ENCODE measurements at places on chromosomes 1 and 21.

DNA sequence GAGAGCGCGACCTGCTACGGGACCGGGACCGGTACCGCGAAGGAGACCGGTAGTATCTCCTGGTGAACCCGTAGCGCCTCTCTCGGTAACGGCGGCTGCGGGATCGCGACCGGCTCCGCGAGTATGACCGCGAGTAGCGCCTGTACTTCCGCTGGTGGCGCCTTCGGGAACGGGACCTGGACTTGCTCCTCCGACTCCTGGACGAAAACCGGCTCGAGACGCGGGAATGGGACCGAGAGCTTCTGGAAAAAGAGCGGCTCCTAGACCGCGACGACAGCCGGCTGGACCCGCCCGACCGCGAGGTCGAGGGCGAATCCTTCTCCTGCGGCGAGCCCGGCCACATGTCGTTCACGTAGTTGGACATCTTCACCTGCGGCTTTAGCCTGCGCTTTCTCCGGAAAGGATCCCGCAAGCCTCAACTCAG, 642 bp downstream of the RSRP1 start:
- DNase-seq: no peak

DNA sequence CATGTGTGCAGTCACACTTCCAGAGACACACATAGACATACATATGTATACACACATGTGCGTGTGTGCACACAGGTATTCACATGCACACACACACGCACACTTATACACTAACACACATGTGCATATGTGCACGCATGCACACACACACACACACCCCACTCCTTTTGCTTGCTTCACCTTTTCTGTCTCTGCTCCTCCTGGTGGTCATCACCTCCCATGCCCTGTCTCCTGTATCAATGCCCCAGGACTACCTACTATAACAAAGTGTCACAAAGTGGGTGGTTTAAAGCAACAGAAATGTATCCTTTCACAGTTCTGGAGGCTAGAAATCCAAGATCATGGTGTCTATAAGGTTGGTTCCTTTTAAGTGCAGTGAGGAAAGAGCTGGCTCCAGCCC, 27.4 kb downstream of the ETS2 start:
- no peak for DNase-seq

DNA sequence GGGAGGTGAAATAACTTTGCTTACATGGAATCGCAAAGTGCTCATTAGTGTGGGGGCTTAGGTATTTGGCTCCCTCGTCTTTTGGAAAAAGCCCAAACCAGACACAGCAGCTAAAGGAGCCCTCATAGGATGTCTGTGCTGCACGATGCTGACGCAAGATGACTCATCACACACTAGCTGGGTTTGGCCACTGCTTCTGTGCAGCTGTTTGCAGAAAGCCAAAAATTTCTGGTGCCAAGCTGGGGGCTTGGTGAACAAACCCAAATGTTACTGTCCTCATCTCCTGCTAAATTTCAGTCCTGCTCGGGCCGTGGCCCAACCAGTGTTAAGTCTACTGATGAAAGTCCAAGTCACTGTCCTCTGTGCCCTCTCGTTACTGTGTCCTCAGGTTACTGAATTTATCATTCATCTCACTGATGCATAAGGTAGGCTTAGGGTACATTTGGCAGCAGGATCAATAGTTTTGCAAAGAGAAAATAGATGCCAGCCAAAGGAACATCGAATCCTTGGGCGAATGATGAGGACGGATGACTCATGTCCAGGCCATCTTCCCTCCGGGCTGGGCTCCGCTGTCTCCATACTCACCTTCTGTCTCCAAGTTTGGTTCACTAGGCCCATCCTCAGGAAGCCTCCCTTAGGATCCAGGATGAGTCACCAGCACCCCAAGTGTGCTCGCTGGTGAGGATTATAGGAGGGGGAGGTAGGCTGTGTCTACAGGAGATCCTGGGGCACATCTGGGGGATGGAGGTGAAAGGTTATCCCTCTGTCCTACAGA, 177.7 kb downstream of the ADSS2 start:
- peak; percentile 51 for DNase-seq

DNA sequence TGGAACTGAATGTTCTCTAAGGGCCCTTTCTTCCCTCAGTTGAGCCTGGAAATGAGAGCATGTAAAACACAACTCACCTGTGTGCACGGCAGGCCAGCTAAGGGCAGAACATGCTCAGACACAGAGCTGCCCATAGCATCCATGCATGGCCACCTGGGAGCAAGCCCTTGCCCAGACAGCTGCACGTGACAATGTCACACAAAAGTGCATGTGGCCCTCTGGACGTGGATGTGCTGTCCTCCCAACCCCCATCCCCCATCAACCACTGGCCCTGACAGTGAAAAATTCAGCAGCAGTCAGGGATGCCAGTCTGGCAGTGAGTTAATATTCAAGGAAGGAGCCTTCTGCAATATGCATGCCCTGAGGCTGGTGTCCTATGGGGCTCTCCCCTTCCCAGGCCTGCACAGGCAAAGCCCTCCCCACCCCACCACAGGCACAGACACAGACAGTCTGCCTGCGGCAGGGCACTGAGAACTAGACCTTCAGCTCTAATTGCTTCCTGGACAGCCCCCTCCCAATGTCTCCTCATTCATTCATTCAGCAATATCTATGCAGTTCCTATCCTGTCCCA, 14.6 kb upstream of the COL16A1 start:
- DNase-seq: no peak

DNA sequence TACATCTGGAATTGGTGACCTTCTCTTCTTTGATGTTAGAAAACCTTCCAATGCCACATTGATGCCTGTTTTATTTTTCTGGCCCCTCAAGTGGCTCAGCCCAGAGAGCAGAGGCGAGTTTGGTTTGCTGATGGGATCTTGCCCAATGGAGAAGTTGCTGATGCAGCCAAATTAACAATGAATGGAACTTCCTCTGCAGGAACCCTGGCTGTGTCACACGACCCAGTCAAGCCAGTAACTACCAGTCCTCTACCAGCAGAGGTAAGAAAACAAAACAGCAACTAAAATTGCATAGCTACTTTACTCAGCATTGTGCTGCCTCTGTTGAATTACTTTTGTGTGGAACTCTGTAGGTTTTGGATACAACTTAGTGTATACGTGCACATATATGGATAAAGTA, 97.6 kb downstream of the CC2D1B start:
- no peak for DNase-seq

DNA sequence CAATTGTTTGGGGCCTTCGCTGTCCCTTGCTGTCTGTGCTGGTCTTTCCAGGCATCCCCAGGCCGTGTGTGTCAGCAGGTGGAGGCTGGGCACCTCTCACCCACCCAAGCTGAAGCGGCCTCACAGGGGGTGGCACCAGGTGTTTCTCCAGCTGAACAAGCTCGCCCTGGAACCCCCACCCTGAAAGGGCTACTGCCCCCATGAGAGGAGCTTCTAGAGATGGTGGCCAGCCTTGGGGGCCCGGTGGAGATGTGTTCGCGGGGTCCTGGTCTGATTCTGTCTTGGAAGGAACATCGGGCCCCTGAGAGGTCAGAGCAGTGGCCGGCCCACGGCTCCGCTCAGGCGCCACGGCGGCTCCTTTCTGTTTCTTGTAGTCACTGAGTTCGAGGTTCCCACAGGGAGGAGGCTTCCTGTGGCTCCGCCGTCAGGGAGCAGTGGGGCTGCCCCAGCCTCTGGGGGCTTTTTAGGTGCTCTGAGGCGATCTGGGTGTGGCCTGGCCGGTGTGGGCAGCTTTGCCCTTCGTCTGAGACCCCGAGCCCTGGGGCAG, 46.9 kb downstream of the SKI start:
- DNase-seq: no peak

DNA sequence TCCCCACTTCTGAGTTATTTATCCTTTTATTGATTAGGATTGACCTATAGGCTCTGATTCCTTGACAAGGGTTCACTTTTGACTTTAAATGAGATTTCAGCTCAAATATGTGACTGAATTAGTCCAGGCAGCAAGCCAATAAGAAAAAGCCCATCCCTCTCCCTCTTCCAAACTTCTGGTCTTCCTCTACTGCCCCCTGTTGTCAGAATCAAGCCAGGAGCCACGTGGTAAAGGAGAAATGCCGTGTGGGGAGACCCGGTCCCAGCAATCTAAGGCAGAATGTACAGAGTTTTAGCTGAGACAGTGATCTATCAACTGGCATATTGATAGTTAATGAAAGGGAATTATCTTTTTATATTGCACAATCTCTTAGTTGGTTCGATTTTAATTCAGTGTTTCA, 5.2 kb downstream of the ADAMTS5 start:
- DNase-seq: peak; percentile 45

GRCh38 chr1:27979151-27979858, 19.5 kb downstream of the XKR8 start:
- no peak for DNase-seq

- no peak for DNase-seq
Measured at GRCh38 chr21:45817345-45817744, 164.2 kb upstream of the COL6A1 start.

GRCh38 chr1:26578167-26578566, 48.6 kb downstream of the RPS6KA1 start:
- no peak for DNase-seq

DNA sequence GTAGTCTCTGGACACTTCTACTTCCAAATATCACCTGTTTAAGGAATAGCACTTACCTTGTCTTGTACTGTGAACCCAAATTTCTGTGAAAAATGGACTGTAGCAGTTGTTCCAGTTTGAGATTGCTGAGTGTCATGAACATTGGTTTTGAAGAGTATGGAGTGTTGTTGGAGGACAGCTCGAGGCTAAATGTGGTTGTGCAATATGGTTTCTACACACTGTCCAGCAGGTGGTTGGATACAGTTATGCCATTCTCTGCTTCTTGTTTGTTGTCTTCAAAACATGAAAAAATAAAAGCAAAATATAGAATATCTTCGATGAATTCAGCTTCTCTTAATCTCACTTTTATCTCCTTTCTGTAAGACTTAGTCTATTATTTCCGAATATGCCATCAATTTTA, 67.1 kb downstream of the DDR2 start:
- no peak for DNase-seq

- DNase-seq: no peak
Measured at GRCh38 chr1:162342452-162342983, 34.1 kb downstream of the SPATA46 start.

- peak; percentile 32 for DNase-seq
Measured at GRCh38 chr1:227317523-227318015, 723 bp downstream of the CDC42BPA start.

DNA sequence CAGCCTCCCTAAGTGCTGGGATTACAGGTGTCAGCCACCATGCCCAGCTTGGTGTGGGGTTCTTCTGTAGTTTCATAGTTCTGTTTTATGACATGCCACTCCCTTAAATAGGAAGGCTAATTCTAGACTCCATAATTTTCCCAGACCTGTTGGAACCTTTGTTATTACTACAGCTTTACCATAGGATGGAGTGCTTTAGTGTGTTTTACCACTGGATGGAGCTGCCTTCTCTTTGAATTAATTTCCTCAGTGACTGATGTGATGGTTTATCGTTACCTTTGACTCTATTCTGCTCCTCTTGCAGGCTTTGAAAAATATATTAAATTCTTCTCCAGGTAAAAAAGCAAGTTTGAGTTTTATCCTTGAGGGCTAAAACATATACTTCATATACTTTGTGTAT, 84.6 kb upstream of the NEK7 start:
- DNase-seq: no peak

GRCh38 chr1:180800945-180801344, 111.8 kb upstream of the KIAA1614 start:
- peak; percentile 92 for DNase-seq

DNA sequence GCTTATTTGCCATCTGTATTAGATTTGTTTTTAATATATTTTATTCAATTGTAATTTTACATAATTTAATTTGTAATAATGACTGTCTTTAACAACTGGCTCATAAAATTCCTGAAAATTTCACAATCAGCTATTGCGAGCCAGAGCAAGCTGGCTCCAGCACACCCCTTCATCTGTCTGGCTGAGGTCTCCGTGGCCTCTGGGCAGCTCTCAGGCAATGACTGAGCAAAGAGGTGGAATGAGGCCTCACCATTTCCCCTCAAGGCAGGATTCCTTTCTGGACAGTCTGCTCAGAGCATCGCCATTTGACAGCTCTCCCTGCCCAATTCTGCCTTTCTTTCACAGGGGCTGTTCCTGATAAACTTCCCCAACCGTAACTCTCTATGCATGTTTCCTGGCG, 5.8 kb upstream of the KANK4 start:
- no peak for DNase-seq

GRCh38 chr1:117669572-117669971, 63.7 kb downstream of the TENT5C start:
- DNase-seq: no peak

- no peak for DNase-seq
Measured at GRCh38 chr1:192581131-192581927, 5.8 kb downstream of the RGS1 start.

- DNase-seq: no peak
Measured at GRCh38 chr1:39297551-39297950, 93.1 kb downstream of the MACF1 start.

GRCh38 chr1:110688514-110688913, 13.8 kb upstream of the KCNA3 start:
- DNase-seq: no peak

DNA sequence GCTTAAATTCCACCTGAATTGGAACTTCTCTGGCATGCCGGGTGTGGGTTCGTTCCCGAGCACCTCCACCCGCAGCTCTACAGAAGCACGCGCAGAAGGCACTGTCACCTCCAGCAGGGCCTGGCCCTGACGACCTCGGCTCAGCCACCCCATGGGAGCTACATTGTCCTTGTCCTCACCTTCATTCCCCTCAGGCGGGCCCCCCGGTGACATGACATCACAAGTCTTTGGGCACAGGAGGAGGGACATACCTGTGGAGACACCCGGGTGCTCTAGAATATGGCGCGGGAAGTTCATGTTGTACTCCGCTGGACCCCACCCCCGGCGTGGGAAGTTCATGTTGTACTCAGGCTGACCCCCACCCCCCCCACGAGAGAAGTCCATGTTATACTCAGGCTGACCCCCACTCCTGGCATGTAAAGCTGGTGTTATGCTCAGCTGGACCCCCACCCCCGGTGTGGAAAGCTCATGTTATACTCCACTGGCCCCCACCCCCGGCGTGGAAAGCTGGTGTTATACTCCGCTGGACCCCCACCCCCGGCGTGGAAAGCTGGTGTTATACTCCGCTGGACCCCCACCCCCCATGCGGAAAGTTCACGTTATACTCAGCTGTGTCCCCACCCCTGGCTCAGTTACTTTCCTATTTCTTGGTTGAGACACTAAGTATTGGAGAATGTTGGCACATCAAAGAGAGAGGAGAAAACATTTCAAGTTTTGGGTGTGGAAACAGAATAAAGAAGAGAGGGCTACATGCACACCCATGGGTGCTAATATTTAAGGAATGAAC, 37.6 kb downstream of the UMODL1 start:
- DNase-seq: no peak

- no peak for DNase-seq
Measured at GRCh38 chr1:154400381-154400801, 4.8 kb upstream of the IL6R start.
